Stomach (tissue), 19 donors: ENCODE measurements at places on chromosomes 2 and 18. TPM values are rescaled to one million over a fixed set of nuclear protein-coding genes. Genes with fewer than 3 reads are reported as not detected.
A peak's percentile ranks its signal among the peaks of the same experiment; 100 is the strongest.

DNA sequence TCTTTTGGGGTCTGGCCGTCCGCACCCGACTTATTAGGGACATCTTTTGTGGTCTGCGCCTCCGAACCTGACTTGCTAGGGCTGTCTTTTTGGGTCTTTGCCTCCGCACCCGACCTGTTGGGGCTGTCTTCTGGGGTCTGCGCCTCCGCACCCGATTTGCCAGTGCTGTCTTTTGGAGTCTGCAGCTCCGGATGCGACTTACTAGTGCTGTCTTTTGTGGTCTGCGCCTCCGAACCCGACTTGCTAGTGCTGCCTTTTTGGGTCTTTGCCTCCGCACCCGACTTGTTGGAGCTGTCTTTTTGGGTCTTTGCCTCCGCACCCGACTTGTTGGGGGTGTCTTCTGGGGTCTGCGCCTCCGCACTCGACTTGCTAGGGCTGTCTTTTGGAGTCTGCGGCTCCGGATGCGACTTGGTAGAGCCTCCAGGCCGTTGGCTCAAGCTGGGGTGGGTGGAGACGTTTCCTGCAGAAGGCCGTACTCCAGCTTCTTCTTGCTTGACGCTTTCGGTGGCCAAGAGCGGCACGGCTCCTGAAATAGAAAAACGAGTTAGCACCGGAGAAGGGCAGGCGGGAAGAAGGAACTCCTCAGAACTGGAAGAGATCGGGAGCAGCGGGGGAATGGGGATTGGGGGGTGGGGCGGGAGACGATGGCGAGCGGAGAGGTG, 498 bp downstream of the TGOLN2 start:
- DNase-seq: peak; percentile 79

DNA sequence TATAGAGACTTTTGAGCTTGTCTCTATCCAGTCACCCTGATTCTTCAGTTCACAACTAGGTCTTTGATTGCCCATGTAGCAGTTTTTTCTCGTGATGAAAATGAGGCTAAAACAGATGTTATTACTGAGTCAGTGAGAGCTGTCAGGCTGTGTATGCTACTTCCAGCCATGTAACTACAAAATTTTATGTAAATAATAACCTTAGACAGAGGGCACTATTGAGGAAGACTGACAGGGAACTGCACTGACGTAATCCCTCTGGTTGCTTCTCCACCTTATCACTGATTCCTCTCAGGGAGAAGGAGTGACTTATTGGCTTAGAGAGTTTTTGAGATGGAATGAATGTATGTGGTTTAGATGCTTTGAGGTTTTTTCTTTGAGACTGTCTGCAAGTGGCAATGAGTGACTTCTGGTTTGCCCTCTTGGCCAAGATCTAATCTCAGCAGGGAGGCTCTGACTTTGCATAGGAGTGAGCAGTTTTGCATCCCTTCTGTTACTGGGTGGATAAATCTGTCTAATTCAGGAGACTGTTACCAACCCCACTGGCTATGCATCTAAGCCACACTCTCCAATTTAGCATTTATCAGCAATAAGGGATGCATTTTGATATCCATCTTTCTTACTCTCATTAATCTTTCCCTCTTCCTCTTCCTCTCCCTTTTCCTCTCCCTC, 555.2 kb upstream of the FANCL start:
- no peak for DNase-seq

DNA sequence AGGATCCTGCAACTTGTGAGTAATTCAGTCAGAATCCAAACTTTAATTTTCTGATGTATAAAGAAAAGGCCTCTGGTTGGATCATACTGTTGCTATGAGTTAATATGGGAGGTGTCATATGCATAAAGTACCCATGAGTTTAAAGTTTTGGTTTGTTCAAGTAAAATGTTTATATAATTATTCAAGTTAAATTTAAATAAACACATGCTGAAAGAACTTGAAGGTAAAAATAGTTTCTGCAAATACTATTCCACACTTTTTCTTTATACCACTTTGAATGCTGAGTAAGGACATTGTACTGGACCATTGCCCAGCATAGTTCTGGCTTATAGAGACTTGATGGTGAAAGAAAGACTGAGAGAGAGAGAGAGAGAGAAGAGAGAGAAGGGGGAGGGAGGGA, 30.7 kb downstream of the PKP4 start:
- no peak for DNase-seq

DNA sequence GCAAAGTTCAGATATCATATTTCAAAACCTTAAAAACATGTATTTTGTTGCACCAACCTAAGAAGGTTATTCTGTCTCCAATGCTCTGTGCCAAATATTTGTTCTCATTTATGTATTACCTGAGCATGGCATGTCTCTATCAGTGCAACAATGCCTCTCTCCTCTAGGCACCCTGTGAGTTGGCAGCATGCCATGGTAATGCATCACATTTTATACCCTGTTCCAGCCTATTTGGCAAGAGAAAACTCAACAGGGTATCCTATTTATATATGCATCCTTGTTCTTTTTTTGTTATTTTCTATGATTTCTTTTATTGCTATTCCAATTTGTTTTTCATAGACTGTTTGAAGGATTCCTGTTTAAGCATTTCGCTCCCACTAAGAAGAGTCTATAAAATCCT, 126.3 kb upstream of the NRXN1 start:
- no peak for DNase-seq

DNA sequence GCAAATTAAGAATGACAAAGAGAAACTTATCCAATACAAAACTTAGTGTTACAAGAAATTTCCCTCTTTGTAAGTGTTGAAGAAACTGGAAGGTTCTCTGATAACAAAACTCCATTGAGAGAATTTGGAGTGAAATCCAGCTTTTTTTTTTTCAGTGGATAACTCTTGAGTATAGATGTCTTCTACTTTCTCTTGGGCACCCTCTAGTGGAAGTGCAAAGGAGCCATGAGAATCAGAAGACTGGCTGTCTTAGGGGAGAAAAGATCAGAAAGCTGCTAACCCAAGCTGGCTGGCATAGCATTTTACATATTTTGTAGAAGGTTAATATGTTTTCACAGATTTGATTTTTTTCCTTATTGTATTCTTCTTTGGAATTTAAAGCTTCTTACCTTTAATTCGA, 138.8 kb upstream of the SATB2 start:
- DNase-seq: no peak

DNA sequence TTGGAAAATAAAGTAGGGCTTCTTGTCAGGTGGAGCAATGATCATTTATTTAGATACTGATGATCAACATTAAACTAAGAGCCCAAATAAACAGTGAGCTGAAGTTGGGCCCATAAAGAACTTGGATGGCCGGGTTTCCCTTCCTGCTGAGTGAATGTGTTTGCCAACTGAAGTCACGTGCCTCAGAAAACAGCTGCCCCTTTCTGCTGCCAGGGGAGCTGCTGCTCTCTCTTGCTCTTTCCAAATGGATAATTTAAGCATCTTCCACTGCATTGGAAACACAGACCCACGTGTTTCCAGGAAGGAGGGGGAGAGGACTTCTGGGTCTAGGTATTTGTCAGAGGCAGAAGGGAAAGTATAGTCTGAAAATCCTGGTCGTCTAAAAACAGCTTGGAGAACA, 22.9 kb upstream of the NCKAP5 start:
- peak; percentile 79 for DNase-seq

- DNase-seq: no peak
Measured at GRCh38 chr2:241225545-241225944, 37.1 kb downstream of the ANO7 start.

DNA sequence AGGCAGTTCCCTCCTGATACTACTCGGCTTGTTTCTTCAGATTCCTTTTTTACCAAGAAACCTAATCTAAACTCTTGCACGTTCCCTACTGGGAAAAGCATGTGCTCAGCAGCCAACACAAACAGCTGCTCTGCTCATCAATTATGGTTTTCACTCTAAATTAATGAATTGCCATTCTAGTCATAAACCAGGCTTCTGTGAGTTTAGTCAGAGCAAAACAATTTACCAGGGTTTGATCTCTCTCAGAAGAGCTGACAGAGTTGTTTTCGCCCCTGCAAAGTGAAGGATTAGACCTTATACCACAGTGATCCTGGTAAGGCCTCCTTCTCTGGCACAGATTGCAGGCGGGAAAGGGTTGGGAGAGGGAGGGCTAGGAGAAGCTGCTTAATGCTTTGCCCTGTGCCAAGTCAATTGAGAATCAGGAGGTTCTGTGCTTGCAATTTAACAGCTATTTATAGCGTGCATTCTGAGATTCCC, 57.2 kb downstream of the REEP1 start:
- no peak for DNase-seq

DNA sequence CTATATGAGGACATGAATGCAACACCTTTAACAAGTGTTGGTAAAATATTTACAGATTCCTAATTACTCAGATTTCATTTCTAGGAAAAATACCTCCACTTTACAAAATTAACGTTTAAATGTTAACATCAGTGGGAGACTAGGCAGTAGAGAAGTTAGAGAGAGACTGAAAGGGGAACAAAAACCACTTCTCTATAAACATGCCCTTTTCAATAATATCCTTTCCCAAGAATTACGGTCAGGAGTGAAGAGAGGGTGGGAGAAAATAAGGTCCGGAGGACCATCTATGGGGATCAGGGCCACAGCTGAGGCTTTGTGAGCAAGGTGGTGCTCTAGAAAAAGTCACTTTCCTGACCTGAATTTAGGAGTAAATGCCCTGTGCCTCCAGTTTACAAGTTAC, 65.3 kb upstream of the WIPF1 start:
- no peak for DNase-seq

- peak; percentile 50 for DNase-seq
Measured at GRCh38 chr18:35376393-35376741, 770 bp downstream of the ZNF396 start.

CFLAR gene
- total RNA-seq: 206 TPM

SPATA3 gene
- not detected for total RNA-seq

CAPN13 gene
- 93.3 TPM for total RNA-seq

FABP1 gene
- not detected for total RNA-seq

SAP130 gene
- 4.8 TPM for total RNA-seq

LTBP1 gene
- total RNA-seq: 134 TPM

AQP12A gene
- not detected for total RNA-seq
